ENCODE measurements at places on chromosomes 1 and 21.

DNA sequence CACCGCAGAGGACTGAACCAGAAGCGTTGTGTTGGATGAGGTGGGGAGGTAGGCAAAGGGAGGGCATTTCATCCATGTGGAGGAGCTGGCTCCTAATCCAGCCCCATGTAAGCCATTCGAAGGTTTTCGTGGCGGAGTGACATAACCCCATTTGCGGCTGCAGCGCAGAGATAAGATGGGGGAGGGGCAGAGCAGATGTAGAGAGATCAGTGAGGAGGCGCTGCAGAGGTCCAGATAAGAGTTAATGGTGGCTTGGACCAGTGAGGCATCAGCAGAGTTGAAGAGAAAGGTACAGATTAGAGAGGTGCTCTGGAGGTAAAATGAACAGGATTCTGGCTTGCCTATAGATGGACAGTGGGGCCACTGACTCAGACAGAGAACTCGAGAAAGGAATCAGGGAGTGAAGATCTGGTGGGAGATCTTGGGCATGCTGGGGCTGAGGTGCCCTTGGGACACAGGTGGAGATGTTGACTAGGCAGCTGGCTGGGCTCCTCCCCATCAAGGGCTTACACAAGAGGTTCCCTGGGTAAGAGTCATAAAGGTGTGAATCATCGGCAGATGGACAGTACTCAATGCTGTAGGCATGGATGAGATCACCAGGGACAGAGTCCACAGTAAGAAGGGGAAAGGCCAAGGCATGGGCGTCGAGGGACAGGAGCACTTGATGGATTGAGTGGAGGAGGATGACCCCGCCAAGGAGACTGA lies 7.8 kb upstream of the PTPRF start:
- DNase-seq: peak; percentile 57

DNA sequence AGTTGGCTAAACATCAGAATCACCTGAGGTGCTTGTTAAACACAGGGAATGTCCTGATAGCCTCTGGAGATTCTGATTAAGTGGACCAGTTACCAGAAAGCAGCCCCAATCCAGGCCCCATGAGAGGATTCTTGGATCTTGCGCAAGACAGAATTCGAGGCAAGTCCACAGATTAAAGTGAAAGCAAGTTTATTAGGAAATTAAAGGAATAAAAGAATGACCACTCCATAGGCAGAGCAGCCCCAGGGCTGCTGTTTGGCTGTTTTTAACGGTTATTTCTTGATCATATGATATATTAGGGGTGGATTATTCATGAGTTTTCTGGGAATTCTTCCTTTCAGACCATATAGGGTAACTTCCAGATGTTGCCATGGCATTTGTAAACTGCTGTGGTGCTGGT lies 176.2 kb downstream of the ROR1 start:
- no peak for DNase-seq

DNA sequence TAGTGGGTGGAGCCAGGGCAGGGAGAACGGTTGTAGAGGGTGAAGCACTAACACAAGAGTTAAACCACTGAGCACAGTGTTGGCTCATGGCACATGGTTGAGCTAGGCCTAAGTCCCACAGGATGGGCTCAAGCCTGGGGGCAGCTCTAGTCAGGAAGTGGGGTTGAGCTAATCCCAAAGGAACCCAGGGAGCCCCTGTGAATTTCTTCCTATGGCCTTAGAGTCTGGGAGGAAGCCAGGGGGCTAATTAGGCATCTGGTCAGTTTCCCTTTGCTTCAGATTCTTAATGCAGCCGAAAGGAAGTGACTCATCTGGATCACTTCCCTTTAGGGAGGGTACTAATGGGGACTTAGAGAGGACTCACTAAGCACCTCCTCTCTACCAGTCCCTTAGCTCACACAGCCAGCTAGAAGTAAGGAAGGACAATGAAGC lies 10.1 kb downstream of the CFAP45 start:
- peak; percentile 67 for DNase-seq

DNA sequence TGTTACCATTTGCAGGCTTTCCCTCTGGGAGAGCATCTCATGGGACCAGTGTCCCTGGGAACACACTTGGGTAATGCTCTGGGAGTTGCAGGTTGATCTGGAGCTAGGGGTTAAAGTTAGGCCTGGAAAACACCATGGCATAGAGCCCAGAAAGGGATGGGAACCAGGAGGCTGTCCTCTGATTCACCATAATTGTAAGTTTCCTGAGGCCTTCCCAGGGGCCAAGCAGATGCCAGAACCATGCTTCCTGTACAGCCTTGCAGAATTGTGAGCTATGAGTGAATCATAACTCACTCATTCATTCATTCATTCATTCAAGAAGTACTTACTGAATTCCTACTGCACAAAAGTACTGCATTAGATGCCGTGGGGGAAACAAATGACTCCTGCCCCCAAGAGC lies 50.0 kb downstream of the LACTBL1 start:
- DNase-seq: no peak

DNA sequence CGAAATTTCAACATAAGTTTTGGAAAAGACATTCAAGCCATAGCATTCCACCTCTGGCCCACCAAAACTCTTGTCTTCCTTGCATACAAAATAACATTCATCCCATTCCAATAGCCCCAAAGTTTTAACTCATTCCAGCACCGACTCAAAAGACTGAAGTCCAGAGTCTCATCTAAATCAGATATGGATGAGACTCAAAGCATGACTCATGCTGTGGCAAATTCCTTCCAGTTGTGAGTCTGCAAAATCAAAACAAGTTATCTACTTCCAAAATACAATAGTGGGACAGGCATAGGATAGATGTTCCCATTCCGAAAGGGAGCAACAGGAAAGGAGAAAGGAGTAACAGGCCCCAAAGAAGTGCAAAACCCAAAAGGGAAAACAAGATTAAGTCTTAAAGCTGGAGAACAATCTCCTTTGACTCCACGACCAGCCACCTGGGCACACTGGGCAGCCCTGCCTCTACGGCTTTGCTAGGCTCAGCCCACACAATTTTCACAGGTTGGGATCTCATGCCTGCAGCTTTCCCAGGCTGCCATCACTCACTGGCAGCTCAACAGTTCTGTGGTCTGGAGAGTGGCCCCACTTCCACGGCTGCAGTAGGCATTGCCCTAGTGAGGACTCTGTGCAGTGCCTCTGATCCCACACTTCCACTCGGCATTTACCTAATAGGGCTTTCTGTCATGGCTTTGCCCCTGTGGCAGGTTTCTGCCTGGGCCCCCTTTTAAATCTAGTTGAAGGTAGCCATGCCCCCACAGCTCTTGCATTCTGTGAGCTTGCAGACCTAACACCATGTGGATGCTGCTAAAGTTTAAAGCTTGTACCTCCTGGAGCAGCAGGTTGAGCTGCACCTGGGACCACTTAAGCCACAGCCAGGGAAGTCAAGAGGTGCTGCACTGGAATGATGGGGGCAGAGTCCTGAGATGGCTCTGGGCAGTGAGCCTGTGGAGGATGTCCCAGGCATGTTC lies 51.0 kb downstream of the RUNX3 start:
- DNase-seq: peak; percentile 47

GRCh38 chr21:44924606-44925377 lies 4.1 kb upstream of the ITGB2 start:
- no peak for DNase-seq

- DNase-seq: no peak
Observed at GRCh38 chr1:152442765-152443164, 28.7 kb upstream of the CRNN start.

DNA sequence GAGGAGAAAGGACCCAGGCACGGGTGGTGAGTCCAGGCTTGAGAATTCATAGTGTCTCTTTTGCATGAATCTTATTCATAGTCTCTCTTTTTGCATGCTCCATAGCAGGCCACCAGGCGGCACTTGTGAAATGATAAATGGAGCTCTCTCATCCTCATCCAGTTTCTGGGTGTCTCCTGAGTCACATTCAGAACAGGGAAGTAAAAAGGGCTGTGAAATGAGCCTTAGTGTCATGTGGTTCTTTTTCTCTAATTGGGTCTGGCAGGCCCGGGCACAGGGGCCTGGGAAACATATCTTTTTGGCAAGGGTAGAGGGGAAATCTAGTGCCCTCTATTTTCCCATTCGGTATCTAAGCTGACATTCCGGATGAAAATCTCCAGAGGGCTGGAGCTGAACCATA lies 19.1 kb upstream of the NCF2 start:
- DNase-seq: peak; percentile 81

- peak; percentile 46 for DNase-seq
Observed at GRCh38 chr1:53410100-53410541, 49.1 kb upstream of the DMRTB1 start.

DNA sequence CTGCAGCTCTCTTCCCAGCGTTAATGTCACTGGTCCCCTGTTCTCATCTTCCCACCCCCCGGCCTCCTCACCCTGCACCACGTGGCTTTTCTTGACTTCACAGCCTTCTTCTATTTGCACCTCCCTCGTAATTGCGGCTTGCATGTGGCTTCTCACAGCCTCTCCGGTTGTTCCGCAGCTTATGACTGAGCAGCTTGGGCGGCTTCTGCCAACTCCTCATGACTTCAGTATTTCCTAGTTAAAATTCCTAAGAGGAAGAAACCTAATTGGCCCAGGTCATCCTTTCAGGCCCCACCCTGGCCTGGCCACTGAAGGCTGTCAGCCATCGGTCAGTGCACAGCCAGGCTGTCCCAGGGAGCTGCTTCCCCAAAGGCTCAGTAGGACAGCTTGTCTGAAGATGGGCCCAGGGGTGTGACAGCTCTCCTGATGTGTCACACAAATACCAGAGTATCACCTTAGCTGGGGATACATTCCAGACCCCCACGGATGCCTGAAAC lies 8.6 kb upstream of the RERE start:
- peak; percentile 85 for DNase-seq

DNA sequence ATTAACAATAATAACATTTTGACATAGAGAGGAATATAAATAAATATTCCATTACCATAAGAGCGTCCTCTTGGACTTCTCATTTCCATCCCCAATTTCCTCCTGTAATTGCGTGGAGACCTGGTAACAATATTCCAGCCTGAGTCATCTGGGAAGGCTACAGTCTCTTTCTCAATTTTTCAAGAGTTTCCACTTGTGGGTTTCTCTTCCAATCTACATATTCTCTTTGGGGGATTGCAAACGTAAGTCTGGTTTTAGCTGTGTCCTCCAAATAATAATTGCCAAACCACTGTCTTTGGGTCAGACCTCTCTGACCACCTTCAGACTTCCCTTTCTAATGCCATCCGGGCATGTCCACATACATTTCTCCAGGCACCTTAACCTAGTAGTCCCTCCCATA lies 124.5 kb upstream of the USP24 start:
- no peak for DNase-seq

DNA sequence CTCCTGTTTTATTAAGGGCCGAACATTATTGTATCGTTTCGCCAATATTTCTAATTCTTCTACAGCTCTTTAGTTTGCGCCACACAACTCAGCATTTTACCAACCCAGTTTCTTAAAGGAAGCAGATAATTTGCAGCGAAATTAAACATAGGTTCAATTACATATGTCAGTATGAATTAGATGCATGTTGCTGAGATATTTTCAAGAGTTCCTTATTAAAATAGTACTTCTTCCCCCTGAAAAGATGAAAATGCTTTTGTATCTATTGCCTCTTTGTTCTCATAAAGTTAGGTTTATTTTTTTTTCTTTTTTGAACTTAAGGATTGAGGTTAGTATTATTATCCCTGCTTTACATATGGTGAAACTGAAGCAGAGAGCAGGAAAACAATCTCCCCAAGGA lies 183.5 kb upstream of the C1orf105 start:
- no peak for DNase-seq

- peak; percentile 35 for DNase-seq
Observed at GRCh38 chr1:198681252-198681651, 42.4 kb downstream of the PTPRC start.

- DNase-seq: no peak
Observed at GRCh38 chr21:41707231-41707959, 59.5 kb downstream of the RIPK4 start.

DNA sequence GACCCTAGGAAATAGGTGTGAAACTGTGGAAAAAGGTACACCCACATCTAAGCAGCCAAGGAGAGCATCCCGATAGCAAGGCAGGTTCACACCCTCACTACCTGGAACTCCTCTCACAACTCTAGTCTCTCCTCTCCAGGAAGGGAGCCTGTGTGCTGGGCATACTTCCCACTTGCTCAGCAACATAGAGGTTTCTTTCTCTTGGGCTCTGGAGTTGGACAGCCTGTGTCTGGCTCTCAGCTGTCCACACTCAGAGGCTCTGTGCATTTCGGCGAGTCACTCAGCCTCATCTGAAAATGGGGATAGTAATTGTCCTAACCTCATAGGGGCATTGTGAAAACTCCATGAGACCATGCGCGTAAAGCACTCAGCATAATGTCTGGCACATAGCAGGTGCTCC lies 29.6 kb upstream of the VWA5B1 start:
- DNase-seq: no peak

- DNase-seq: no peak
Observed at GRCh38 chr1:228107636-228108035, 1.5 kb downstream of the MRPL55 start.
